ENCODE measurements at places on chromosomes 2 and 18.

GRCh38 chr18:961644-962355, 57.1 kb downstream of the ADCYAP1 start:
- DNase-seq = peak; percentile 45

DNA sequence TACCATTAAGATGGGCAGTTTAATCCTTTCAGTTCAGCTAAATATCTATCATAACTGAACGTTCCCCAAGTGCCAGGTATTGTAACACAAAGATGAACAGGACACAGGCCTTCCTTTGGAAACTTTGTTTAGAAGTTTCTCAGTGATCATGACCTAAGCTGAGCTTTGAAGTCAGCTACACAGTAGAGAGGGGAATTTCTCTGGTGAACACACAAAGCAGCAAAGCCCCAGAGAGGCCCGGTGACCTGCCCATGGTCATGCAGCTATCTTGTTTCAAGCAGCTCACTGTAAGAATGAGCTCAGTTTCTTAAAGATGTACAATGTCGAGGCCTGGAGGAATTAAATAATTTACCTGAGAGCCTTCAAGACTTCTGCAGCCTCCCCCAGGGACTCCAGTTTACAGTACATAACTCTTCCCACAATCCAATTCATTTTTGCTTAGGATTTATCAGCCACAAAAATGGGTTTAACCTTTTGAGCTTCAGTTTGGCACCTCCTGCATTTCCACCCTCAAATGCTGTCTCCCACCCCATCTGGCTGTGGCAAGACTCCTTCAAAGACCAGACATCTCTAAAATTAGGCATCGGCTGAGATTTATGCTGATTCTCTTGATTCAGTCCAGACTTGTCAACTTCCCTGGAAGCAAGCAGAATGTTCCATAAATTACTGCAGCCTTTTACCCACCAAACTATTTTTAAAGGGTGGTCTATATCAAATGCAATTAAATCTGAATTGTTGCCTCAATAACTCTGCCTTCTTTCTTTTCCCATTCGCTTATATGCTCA, 325.6 kb downstream of the TXNL1 start:
- no peak for DNase-seq

GRCh38 chr2:241074901-241075540, 27.1 kb downstream of the MTERF4 start:
- no peak for DNase-seq

- peak; percentile 41 for DNase-seq
These were observed 15.6 kb upstream of the CEP68 start for GRCh38 chr2:65040400-65041261.

DNA sequence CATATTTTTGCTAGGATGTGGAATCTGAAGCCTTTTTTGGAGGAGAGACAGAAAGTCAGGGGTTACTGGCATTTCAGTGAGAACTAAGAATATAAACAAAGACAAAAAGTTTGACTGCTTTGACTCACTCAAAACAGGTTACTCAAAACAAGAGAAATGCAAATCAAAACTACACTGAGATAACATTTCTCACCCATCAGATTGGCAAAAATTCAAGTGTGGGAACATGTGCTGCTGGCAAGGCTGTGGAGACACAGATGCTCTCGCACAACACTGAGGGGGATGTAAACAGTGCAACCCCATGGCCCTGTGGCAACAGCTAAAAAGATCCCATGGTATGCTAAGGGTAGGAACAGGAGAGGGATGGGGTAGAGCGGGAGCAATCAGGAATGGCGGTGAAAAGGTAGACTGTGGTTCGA, 86.6 kb downstream of the DTNB start:
- no peak for DNase-seq

- DNase-seq = no peak
These were observed 88.8 kb downstream of the EPAS1 start for GRCh38 chr2:46385786-46386577.

- no peak for DNase-seq
These were observed 1669.3 kb downstream of the SUCLG1 start for GRCh38 chr2:82789851-82790205.

- DNase-seq = no peak
These were observed 216.8 kb downstream of the CAMKMT start for GRCh38 chr2:44578471-44579093.
